ENCODE measurements at places on chromosomes 1 and 21. TPM values are rescaled to one million over a fixed set of nuclear protein-coding genes. Genes with fewer than 3 reads are reported as not detected.

Gene HES3
- not detected for total RNA-seq

Gene DNALI1
- total RNA-seq: 6.3 TPM

Gene RGSL1
- total RNA-seq: not detected

Gene KRTAP13-3
- not detected for total RNA-seq

Gene ITPKB
- total RNA-seq: 18.3 TPM

Gene RNASEL
- 4.9 TPM for total RNA-seq

Gene DNASE2B
- total RNA-seq: not detected

Gene VWA5B1
- 0.06 TPM for total RNA-seq

Gene OR2L2
- total RNA-seq: not detected

Gene COL9A2
- total RNA-seq: 1.2 TPM

Gene ASTN1
- total RNA-seq: 0.79 TPM

GRCh38 chr1:150881331-150882070 lies 5.1 kb upstream of the ARNT start:
- no peak for DNase-seq

DNA sequence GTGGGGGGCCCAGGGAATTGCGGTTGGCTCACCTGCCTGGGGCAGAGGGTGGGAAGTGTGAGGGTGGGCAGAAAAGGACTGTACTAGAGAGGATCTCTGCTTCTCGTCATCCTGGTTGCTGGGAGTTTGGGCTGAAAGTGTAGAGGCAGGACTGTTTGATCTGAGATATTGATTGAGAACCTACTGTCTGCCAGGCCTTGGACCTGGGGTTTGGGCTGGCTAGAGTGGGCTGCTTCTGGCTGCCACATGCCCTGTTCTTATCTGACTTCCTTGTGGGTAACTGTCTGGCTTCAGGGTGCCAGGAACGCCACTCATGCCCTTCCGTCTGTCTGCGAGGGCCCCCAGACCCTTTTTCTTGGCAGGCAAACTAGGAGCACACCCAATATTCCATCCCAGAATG lies 200.9 kb downstream of the FOXD2 start:
- no peak for DNase-seq

GRCh38 chr1:154456631-154457030 lies 45.4 kb upstream of the TDRD10 start:
- no peak for DNase-seq

GRCh38 chr1:59494145-59494833 lies 197.4 kb downstream of the FGGY start:
- DNase-seq: no peak

- no peak for DNase-seq
Measured at GRCh38 chr1:219027146-219027673, 146.5 kb upstream of the LYPLAL1 start.

- DNase-seq: no peak
Measured at GRCh38 chr1:10459184-10459583, 9.4 kb downstream of the CORT start.

GRCh38 chr1:2986549-2987305 lies 34.5 kb upstream of the ACTRT2 start:
- no peak for DNase-seq

- DNase-seq: no peak
Measured at GRCh38 chr1:228782662-228783417, 47.6 kb downstream of the RHOU start.

GRCh38 chr1:96475903-96476302 lies 245.7 kb upstream of the PTBP2 start:
- DNase-seq: no peak

DNA sequence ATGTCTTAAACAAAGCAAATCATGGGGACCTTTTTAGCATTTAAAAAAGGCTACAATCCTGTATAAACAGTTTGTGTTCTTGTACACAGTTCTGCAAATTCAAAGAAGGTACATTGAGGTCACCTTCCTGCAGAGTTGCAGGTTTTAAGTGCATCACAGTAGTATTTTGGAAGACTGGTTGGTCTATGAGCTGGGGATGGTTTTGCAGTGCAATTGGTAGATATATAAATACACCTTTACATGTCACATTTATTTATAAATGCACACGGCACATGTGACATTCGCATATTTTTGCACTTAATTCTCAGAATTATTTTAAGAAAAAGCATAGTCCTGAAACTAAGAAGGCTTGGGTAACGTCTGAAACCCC lies 599 bp upstream of the ITPKB start:
- no peak for DNase-seq

DNA sequence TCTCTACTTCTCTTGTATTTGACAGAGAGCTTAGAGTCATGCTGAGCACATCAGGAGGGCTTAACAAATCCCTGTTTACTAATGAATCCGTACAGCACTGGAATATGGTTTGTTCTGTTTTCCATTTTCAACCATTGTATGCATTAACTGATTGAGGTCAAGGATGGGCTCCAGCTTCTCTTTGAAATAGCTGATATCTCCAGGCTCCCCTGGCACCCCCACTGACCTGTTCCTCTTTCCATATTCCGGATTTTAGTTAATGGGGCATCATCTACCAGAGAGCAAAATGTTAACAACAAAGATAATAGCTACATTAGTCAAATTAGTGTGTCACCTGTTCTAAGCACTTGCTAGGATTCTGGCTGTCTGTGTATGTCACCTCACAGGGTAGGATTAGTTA lies 57.6 kb downstream of the NENF start:
- DNase-seq: no peak

GRCh38 chr1:2313651-2314261 lies 77.6 kb downstream of the MORN1 start:
- peak; percentile 42 for DNase-seq

GRCh38 chr1:203509135-203509534 lies 15.2 kb downstream of the OPTC start:
- no peak for DNase-seq

DNA sequence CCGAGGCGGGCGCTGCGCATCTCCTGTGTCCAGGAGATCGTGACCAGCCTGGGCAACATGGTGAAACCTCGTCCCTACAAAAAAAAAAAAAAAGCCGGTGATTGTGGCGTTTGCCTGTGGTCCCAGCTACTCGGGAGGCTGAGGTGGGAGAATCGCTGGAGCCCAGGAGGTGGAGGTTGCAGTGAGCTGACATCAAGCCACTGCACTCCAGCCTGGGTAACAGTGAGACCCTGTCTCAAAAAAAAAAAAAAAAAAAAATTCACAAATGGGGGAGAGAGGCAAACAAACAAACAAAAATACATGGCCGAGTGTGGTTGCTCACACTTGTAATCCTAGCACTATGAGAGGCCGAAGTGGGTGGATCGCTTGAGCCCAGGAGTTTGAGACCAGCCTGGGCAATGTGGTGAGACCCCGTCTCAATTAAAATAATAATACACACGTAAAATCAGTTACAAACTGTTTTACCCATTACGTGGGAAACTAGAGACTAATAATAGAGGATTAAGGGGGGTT lies 758 bp downstream of the TATDN3 start:
- DNase-seq: no peak

DNA sequence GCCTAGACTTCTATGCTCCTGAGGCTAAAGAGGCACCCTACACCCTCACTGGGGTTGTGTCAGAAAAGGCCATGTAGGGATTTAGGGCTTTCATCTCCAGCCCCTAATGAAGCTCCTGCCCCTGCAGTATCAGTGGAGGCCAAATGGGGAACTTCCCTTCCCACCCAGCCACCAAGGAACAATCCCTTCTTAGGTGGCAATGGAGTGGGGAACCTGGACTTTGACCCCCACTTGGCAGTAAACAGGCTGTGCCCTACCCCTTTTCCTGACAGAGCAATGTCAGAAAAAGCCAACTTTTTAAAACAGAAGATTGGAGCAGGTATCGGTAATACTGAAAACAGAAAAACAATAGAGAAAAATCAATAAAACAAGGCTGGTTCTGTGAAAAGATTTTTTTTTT lies 35.5 kb upstream of the SLC19A2 start:
- DNase-seq: no peak

DNA sequence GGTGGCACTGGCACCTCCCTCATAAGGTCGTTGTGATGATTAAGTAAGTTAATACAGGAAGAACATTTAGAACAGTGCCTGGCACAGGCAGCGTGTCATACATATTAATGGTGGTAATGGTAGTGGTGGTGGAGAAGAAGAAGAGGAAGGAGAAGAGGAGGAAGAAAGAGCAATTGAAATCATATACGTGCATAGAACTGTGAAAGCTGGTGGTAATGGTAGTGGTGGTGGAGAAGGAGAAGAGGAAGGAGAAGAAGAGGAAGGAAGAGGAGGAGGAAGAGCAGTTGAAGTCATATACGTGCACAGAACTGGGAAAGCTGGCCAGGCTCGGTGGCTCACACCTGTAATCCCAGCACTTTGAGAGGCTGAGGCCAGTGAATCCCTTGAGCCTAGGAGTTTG lies 121.3 kb upstream of the HOOK1 start:
- DNase-seq: no peak

DNA sequence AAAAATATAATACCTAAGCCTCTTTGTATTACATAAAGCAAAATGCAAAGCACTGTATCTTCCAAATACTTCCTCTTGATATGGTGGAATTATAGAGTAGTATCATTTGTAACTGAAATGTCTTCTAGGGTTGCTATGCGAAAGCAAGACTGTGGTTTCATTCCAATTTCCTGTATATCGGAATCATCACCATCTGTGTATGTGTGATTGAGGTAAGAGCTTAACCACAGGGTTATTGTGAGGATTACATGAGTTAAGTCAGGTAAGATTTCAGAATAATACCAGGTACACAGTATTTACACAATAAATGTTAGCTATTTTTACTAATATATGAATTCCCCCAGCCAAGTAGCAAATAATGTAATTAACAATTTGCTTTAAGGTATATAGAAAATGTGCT lies 24.7 kb downstream of the CD53 start:
- no peak for DNase-seq

DNA sequence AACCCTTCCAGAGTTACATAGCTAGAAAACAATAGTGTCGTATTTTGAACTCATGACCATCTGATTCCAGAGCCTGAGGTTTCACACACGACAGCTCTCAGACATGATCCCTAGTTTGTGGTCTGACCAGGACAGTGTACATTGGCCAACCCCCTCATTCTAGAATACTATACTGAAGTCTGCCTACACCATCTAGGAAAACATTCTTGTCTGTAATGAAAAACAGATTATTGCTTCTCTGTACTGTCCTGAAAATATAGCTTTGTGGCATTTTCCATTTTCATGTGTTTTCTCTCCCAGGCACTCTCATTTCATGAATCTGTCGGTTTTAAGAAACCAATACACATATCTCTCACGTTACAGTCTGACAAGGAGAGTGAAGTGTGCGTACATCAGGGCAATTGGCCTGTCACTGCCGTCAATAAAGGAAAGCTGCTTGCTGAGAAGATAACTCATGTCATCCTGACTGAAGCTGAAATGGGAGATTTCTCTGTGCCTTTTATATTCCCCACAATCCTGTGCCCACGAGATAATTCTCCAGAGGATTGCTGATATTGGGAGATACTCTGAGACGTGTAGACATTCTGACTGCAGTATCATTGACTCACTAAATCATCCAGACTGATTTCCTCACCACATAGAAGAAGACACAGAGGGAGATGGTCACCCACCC lies 585.6 kb downstream of the PLPP3 start:
- no peak for DNase-seq

DNA sequence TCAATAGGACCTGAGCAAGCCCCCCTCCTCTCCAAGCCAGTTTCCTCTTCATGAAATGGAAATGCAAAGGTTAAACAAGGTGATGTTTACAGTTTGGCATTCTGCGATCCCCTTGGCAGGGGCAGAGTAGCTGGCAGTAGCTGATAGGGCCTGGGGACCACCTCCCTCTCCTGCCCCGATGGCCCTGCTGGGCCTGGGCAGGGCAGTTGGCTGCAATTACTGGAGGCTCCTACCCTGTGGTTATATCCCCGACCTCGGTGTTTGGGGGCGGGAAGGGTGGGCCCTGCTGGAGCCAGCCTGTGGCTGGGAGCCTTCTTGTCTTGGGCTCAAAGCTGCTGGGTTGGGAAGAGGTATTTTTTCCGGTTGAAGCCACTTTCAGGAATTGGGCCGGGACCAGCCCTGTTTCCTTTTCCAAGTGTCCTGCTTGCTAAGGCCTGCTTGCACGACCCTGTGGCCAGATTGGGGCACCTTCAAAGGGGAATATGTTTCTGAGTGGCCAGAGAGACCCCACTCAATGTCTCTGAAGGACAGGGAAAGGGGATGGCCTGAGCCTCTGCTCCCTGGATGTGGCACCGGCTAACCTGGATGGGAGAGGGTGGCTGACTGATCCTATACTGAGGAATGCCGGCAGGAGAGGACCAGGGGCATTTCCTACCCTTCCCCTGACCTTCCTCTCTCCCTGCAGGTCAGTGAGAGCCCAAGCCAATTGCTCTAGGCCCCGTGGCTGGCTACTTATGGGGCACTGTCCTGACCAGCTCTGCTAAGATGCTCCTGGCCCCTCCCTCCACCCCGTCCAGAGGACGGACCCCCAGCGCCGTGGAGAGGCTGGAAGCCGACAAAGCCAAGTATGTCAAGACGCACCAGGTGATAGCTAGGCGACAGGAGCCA lies 1.9 kb downstream of the FAM110D start:
- peak; percentile 57 for DNase-seq

DNA sequence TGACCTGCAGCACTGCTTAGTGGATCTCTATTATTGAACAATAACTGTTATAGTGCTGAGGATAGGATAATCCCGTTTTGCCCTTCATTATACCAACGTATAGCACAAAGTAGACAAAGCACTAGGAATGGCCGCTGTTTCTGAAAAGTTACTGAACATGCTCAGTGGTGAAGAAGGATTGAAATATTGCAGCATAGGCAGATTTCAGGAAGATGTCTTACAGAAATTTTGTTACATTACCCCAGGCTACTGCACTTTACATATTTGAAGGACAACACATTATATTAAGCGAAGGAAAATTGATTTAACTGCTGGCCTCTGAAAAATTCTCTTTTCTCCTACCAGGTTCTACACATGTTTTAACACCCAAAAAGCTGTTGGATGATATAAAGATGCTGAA lies 48.5 kb downstream of the AKNAD1 start:
- no peak for DNase-seq

GRCh38 chr1:59046730-59047157 lies 250.2 kb upstream of the FGGY start:
- DNase-seq: no peak

- no peak for DNase-seq
Measured at GRCh38 chr1:24793447-24794129, 48.3 kb downstream of the CLIC4 start.

DNA sequence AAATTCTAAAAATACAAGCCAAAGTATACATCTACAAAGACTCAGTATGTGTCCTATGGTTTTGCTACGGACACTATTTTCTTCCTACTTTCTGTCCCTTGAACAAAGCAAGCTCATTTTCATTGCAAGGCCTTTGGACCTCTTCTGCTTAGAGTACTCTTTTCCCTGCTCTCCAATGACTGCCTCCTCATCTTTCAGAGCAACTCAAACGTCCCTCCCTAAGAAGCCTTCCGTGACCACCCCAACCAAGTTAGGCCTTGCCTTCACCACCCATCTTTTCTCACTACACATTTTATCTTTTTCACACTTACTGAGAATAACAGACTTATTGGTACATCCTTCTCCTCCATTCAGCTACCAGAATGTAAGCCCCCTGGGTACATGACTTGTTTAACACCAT lies 39.9 kb downstream of the ENAH start:
- no peak for DNase-seq
